Effector CD4-positive, alpha-beta T cell (primary cell): ENCODE measurements at places on chromosomes 1 and 21.

- peak; percentile 18 for DNase-seq
Measured at GRCh38 chr1:35706846-35707600, 11.7 kb downstream of the C1orf216 start.

- DNase-seq = no peak
Measured at GRCh38 chr1:78143673-78144072, 97.9 kb downstream of the GIPC2 start.

- no peak for DNase-seq
Measured at GRCh38 chr1:240350910-240351331, 259.2 kb downstream of the FMN2 start.

DNA sequence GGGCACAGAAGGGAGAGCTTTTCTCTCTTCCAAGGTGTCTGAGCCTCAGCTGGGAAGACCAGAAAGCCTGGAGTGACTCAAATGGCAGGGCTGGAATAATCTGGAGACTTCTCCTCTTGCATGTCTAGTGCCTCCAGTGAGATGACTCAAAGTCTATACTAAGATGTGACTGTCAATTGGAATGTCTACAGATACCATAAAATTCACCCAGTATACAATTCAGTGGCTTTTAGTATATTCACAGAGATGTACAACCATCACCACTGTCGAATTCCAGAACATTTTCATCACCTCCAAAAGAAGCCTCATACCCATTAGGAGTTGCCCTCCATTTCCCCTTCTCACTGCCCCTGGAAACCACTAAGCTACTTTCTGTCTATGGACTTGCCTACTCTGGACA, 47.9 kb upstream of the CNN3 start:
- no peak for DNase-seq

DNA sequence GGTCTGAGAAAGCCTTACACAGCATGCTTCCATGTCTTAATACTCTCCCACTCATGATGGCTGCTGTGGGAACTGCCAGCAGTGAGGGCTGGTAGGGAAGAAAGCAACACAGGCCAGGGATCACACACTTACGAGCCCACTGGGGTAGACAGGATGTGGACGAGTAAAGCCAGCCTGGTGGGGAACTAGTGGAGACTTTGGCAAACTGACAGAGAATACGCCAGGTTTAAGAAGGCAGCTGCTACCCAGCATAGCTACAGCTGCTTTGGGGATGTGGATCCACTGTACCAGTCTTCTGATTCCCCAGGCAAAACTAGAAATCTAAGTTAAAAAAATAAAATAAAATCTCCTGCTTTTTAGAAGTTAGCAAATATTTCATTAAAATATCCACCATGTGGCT, 664.0 kb downstream of the SMYD3 start:
- no peak for DNase-seq

DNA sequence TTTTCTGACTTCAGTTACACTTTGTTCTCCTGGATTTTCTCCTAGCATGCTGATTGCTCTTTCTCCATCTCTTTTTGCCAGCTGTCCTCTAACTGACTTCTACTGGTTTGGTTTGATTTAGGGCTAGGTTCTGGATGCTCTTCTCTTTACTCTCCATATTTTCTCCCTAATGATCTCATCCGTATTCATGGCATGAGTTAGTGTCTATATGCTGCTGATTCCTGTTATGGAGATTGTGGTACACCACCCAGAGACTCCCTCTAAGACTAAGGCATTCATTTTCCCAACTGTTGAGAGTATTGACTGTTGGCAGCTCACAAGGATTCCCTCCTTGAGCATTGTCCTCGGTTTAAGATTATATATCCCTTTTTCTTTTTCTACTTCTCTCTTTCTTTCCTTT, 28.9 kb downstream of the S1PR1 start:
- no peak for DNase-seq

- no peak for DNase-seq
Measured at GRCh38 chr1:221001167-221001566, 121.9 kb downstream of the HLX start.

GRCh38 chr1:221576268-221576667, 165.6 kb downstream of the DUSP10 start:
- no peak for DNase-seq

DNA sequence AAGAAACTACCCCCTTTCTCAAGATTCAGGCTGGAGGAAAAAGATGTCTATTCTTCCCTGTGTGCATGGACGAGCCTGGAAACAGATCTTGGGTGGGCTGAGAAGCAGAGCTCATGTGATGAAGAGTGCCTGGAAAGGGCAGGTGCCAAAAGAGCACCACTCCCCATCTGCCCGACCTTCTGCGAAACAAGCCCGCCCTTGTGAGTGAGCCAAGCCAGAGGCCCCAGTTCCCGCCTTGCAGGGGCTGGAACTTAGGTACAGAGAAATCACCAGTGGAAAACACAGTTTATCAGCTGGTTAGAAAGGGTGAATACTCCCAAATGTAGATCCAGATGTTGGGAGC, 26.7 kb upstream of the A3GALT2 start:
- DNase-seq = no peak

DNA sequence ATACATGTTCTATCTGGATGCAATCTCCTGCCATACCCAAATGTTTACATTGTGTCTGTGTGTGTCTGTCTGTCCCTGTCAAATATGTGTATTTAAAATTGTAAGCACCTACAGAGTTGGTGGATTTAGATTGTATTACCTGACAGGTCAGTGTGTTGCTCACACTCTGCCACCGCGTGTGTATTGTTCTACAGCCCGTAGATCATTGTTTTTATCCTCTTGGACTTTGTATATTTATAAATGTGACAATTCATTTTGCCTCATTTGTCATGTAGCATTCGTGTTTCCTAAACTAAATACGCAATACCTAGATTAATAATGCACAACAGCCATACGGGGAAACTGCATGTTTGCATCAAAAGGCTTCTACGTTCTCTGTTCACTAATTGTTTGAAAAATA, 634 bp downstream of the ALG14 start:
- DNase-seq = no peak

- DNase-seq = no peak
Measured at GRCh38 chr21:25838809-25839208, 104.0 kb downstream of the GABPA start.

DNA sequence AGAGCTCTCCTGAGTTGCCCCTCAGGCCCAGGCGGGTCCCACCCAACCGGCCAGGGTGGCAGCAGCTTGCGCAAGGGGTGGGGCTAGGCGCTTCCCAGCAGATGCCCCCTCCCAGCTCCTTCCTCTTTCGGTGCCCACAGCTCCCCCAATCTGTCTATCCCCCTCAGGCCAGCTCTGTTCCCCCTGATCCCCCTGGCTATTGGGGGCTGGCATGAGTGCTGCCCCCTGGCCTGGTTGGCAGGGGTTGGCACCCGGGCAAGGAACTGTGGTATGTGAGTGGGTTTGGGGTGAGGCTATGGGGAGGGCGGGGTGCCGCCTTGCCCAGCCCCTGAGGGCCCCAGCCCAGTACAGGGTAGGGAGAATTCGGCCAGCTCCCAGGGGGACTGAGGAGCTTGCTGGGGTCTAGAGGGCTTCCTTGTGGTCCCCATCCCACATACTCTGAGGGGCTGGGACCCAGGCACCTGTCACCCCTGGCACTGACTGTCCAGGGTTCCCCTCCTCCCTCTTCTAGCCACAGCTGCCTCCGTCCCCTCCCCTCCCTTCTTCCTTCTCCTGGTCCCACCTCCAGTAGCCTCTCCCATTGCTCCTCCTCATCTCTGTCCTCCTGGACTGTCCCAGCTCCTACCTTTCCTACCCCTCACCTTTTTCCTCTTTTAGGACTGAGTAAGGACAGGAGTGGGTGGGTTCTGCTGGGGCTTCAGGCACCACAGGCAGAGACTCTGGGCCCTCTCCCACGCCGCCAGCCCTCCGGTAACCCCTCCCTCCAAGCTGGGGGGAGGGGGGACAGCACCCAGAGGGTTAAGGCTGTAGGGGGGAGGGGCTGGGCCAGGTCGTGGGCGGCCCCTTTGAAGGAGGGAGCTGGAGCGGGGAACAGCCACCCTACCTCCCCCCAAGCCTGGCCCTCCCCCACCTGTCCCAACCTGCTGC, 5.7 kb downstream of the ZBTB7B start:
- DNase-seq = no peak

DNA sequence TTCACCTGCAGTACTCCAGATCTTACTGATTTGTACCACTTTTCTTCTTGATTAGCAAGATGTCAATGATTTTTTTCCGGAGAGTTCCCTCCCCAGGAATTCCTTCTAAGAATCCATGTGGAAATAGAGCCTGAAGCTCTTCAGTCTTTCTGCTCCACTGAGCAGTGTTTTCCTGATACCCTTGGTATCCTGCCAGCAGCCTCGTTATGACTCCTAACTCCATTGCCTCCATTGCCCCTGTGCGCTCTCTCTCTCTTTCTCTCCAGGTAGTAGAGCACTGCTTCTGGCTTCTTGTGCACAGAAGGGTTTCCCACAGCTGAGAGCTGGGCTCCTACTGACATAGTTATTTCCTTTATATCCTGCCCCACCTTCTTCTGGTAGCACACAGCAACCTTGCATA, 12.2 kb downstream of the UBE2U start:
- no peak for DNase-seq

- no peak for DNase-seq
Measured at GRCh38 chr1:193179094-193179493, 7.3 kb downstream of the B3GALT2 start.

DNA sequence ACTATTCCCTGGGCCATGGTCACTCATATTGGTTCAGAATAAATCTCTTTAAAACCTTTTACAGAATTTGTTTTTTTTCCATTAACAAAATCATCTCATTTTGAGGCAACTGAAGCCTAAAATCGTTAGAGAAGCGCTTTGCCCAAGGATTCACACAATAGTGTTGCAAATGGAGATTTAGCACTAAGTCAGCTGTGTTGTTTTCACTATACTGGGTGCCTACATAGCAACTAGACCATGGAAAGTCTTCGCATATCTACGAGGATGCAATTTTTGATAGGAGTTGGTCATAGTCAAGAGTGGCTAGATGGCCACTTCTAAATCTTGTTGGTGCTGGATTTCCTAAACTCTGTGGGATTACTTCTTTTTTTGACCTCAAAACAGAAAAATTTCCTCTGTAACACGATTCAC, 530 bp upstream of the TIPRL start:
- no peak for DNase-seq

DNA sequence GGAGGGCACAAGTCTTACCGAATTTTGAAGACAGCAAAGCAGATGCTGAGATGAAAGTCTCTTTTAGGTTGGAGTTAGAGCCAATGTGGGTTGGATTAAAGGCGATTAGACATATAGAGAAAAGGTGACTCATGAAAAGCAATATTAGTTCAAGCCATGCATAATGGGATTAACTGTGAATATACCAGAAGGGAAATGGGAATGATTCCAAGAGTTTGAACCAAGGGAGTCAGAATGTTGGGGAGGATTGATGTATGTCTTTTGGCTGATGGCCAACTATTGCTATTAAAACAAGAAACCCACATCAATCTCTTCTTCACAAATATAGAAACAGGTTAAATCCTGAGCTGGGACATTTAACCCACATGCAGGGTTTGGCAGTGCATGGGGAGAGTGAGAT, 1.2 kb downstream of the HMGCS2 start:
- DNase-seq = no peak

DNA sequence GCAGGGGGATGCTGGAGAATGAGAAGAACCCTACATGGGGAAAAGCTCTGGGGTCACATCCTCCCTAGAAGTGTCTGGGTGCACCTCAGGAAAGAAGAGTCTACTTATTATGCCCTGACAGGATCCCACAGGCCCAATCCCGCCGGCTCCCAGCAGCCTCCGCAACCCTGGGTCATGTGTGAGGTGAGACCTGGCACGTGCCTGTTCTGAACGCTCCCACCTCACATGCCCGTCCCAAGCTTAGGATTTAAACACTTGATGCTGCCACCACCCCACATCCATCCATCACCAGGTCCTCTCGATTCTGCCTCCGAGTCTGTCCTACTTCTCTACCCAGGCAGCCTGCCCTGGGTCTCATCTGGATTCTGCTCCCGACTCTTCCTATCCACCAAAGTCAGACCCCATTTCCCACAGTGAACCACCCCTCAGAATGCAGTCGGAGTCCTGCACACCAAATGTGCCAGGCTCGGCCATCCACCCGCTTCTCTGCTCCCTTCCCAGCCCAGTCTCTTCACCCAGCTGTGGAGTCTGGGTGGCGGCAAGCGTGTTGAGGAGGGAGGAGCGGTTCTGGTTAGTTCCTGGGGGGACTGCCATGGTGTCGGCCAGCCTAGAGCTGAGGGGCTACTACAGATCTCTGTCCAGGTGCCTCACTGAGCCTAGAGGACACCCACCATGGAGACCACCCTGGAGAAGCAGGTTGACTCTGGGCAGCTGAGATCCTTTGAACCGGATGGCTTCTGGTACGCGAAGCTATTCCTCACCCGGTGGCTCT, 23.9 kb downstream of the SLC2A1 start:
- no peak for DNase-seq

DNA sequence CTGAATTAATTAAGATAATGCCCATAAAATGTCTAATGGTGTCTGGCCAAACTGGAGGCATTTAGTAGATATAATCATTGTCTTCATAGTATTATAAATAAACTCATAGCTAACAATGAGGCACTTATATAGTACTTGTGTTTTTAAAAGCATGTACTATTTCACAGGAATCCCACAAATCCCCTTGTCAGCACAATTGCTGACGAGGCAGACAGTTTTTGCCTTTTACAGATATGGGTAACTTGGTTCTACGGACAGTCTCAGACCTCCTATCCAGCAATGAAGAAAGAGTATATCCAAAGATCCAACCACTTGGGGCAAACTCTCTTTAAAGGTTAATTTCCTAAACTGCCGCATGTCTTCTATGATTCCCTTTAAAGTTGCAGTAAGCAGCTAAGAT, 73.7 kb downstream of the ATP1B1 start:
- no peak for DNase-seq

DNA sequence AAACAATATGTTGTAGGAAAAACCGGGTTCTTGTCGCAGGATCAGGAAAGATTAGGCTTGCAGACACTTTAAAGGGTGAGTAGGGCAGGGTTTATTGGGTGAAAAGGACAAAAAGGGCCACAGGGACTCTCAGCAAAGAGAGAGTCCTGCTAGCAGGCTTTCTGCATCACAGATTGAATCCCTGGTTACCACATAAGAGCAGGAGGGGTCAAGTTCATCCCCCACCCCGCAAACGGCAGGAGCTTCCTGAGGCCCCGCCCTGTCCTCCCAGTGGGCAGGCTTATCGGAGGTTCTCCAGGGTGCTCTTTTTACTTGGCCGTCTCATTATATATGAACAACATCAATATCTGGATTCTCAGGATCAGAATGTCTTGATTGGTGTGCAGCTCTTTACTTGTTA, 47.7 kb downstream of the SYCP1 start:
- DNase-seq = no peak

GRCh38 chr1:183570451-183570850, 19.8 kb downstream of the NCF2 start:
- no peak for DNase-seq

- DNase-seq = no peak
Measured at GRCh38 chr1:30692201-30692947, 31.0 kb downstream of the MATN1 start.

DNA sequence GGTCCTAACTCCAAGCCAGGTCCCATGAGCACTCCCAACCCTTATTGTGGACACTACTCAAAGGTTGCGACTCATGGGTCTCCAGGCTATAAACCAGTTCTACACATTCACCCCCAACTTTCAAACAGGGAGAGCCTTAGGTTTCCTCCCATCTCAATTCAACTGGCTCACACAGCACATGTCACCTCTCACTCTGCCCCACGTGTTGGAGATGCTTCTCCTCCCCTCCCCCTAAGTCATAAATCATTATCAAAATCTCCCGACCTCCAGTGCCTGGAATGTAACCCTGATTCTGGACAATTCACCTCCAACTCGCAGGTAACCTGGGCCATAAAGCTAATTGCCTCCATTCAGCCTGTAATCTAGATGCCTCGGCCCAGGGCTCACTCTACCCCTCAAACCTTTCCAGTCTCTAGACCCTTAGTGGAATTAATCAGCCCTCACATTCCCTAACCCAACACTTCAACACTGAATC, 595 bp downstream of the AK2 start:
- no peak for DNase-seq

GRCh38 chr1:39908534-39908933, 6.8 kb upstream of the MYCL start:
- DNase-seq = no peak
